ENCODE measurements at places on chromosomes 2 and 18.

GRCh38 chr2:8543060-8543382 lies 138.8 kb upstream of the ID2 start:
- DNase-seq = no peak

- DNase-seq = no peak
Observed at GRCh38 chr2:82789851-82790205, 1669.3 kb downstream of the SUCLG1 start.

DNA sequence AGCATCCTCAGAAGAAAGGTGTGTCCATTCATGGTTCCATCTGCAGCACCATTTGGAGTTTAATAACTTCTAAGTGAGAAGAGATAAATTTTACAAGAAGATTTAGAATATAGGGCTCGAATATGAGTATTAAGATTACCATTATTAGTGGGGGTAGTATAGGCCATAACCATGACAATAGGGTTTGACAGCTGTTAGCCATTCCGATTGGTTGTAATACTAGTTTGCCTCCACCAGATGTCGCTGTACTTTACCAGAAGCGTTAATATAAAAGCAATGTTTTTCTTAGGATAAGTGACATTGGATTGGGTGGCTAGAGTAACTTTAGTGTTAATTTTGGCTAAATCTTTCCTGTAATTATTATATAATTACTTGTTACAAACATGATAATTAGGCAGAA lies 107.5 kb upstream of the SRD5A2 start:
- DNase-seq = no peak

DNA sequence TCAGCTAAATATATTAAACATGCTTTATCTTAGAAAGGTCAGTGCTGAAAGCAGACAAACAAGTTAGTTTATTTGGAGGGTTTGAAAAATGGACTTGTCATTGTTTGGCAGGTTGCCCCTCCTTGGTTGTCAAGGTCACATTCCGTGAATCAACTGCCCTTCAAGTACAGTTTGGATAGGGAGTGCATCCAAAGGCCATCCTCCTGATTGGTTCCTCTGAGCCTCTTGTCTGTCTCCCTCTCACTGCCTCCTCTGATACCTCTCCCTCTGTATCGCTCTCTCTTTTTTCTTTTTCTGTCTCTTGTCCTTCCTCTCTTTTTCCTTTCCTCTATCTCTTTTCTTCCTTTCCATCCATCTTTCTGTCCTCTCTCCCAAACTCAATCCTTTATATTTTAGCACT lies 5.4 kb downstream of the ITGAV start:
- DNase-seq = no peak

DNA sequence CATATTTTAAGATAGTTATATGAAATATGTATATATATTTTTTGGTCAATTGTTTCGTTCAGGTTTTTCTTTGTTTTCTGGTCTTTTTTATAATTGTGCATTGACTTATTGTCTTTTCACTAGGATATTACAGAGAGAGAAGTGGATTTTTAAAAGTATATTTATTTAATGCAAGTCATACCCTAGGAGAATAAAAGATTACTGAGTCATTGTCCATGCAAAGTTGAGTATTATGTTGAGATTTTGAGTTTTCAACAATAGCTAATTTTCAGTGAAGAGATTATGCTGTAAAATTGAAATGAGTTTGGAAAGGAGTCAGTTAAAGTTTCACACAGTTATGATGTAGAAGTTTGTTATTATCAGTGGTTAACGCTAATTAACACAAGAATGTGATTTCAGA lies 203.6 kb upstream of the SPRED2 start:
- DNase-seq = no peak

DNA sequence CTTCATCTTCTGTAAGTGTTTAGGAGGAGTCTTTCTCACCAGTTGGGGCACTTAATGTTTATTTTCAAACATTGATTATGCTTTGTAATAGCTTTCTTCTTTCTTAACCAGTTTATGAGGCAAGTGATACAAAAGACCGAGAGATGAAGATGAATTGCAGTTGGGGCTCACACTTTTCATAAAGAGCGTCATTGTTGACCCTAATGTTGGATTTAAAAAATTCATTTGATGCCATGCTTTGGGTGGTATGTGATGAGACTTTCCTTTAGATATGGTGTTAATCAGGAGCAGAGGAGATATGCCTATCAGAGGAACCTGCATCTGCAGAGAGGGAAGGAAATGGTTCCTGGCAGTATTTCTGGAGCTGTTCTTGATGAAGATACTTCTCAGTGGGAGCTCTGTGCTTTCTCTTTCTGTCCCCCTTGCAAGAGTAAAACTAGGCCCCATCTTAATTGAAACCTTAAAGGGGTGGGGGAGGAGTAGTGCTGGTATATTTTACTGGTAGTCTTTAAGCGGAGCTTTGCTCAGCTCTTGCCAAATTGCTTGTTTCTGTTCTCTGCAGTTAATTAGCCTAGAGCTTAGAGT lies 2.3 kb downstream of the EML4 start:
- DNase-seq = no peak

DNA sequence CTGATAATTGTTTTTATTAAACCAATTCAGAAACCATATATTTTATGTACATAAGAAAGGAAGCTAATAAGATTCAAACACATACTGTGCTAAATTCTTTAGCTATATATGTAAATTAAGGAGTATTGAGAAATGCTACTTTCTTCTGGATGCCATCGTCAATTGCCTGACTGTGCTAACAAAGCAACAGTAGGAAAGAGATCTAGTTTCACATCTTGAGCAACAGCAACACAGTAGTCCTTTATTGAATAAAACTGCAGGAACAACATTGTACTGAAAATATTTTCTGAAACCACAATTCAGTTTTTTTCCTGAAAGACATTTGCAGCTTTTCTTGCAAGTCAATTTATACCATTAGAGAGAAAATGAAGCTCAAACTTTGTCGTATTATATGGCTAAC lies 1404.9 kb upstream of the SLC39A10 start:
- no peak for DNase-seq

GRCh38 chr2:210536973-210537650 lies 19.3 kb upstream of the CPS1 start:
- no peak for DNase-seq

DNA sequence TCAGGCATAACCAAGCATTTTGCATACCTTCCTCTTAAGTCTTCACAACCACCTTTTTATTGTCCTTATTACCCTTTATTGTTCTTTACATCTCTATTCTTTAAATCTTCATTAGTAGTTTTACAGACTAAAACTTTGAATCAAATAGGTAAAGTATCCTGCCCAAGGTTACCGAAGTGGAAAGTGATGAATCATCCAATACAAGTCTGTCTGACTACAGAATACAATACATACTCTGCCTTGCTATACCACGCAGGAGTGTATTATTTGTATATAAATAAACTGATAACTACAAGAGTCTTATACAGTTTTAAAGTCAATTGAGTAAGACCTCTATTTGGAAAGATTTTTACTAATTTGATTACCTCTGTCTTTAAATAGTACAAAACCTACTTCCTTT lies 196.0 kb downstream of the ZEB2 start:
- no peak for DNase-seq

DNA sequence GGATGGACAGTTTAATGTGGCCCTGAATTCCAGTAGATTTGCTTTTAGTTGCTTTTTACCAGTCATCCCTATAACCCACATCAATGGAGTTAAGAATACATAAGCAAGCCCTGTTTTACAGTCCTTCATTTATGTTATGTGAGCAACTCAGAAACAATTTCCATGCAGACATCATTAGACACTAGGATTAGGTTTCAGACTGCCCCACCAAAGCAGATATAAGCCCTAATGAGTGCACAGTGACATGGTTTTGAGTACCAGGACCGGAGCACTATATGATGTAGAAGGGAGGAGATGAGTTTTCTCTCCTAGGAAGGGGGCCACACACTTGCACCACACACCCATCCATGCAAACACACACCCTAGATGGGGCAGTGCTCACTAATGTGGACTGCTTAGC lies 15.5 kb downstream of the KCNS3 start:
- DNase-seq = no peak

GRCh38 chr2:241050624-241051577 lies 51.2 kb downstream of the MTERF4 start:
- DNase-seq = no peak

DNA sequence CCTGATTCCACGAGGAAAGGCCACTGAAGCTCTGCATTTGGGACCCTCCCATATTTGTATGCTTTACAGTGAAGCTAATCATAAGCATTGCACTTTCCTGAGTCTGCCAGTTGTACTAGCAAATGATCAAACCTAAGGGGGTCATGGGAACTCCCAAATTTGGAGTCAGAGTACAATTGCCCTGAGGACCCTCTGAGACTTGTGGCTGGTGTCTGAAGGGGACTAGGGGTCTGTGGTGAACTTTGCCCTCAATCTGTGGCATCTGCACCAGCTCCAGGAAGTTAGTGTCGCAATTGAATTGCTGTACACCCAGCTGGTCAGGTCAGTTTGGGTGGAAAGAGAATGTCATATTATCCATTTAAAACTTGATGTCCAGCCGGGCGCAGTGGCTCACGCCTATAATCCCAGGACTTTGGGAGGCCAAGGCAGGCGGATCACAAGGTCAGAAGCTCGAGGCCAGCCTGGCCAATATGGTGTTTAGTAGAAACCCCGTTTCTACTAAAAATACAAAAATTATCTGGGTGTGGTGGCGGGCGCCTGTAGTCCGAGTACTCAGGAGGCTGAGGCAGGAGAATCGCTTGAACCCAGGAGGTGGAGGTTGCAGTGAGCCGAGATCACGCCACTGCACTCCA lies 18.1 kb downstream of the SOWAHC start:
- DNase-seq = no peak

GRCh38 chr18:62522178-62522503 lies 684 bp upstream of the ZCCHC2 start:
- no peak for DNase-seq

GRCh38 chr2:204081487-204082425 lies 145.2 kb downstream of the ICOS start:
- no peak for DNase-seq

GRCh38 chr18:52344881-52345280 lies 4.9 kb downstream of the DCC start:
- DNase-seq = no peak

GRCh38 chr18:22224339-22224738 lies 55.0 kb downstream of the GATA6 start:
- no peak for DNase-seq

- DNase-seq = no peak
Observed at GRCh38 chr18:79530821-79531220, 135.1 kb downstream of the NFATC1 start.

DNA sequence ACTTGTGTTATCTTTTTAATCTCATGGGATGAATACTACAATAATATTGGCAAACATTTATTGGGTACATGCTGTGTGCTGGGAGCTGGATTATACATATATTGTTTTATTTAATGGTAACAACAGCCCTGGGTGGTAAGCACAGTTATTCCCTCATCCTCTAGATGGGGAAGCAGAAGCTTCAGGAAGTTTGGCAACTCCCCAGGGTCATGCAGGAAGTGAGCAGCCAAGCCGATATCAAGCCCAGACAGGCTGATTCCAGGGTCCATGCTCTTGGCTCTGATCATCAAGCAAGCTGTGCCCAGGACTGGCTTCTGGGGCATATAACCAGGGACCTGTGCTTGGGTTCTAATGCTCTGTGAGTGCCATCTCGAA lies 155.8 kb downstream of the ZNF516 start:
- DNase-seq = no peak

- DNase-seq = no peak
Observed at GRCh38 chr2:239292531-239292930, 108.3 kb downstream of the HDAC4 start.

DNA sequence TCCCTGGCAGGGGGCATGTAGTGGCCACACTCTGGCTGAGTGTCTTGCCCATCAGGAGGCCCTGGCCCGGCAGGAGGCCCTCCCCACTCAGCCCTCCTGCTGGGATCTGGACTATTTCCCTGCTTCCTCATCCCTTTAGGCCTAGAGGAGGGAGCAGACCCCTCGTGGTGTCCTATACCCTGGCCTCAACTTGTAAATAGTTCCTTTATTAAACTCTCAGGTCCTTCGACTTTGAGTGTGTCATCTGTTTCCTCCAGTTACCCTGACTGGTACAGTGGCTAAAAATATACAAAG lies 166.7 kb upstream of the GLI2 start:
- DNase-seq = no peak

GRCh38 chr2:96316999-96317398 lies 8.1 kb upstream of the ITPRIPL1 start:
- DNase-seq = no peak

GRCh38 chr2:128438091-128438490 lies 119.4 kb upstream of the HS6ST1 start:
- DNase-seq = no peak

DNA sequence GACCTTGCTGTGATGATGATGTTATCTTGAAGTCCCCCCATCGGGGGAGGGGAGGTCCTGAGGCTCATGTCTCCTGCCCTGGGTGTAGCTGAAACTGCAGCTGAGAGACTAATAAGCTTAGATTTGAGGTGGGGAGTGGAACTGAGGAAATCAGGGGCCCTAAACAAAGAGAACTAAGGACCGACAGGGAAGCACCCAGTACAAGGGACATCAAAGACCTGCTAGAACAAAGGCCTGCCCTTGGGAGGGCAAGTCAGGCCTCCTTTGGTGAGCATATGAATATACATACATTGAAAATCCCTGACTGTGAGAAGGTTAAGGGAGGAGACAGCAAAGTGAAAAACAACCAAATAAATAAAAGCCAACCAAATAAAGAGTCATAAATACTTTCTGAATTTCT lies 1132.5 kb upstream of the CELF4 start:
- DNase-seq = no peak

DNA sequence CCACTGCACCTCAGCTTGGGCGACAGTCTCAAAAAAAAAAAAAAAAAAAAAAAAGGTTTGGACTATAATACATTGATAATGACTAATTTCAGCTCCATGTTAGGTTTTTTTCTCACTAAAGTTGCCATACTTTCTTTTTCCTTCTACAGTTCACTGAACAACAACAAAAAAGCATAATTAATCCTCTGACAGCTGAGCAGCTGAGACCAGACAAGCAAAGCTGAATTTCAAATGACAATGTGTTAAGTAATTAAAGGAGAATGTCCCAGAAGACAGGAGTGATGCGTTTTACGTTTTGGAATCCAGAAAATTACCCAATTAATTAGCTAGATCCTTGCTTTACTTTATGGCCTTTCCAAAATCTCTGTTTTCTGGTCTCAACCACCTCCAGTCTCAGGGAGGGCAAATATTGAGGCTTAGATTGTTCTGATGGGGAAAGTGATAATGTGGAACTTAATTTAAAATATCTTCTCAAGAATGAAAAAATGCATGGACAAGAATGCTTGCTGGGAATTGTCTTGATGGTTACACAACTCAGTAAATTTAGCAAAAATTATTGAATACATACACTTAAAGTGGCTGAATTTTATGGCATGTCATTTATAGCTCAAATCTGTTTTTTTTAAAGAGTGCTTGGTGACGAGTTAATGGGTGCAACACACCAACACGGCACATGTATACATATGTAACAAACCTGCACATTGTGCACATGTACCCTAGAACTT lies 17.4 kb upstream of the RMDN2 start:
- no peak for DNase-seq

DNA sequence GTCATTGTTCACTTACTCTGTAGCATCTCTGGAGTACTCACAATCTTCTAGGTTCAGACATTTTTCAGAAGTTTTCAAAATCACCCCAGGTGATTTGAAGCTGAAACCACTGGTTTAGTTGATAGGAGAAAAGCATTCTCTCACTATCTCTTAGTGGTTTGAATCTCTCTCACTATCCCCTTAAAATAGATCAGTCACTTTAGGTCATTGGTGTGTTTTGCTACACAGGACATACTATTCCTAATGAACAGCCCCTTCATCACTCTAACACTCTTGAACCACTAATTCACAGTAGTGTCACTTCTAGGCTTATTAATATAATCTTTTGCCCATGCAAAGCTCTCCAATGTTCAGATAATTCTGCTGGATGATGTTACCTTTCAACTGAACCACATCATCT lies 34.5 kb downstream of the LYPD6 start:
- no peak for DNase-seq

All from GM12878 (cell line).